ENCODE measurements at places on chromosomes 4 and X.

GRCh38 chr4:114598191-114599121, at the start of gene UGT8:
UGT8 (plus strand) TSS chr4:114598807; CDS start chr4:114622881, 24,074 bp downstream.
- peak; percentile 2 for DNase-seq

DNA sequence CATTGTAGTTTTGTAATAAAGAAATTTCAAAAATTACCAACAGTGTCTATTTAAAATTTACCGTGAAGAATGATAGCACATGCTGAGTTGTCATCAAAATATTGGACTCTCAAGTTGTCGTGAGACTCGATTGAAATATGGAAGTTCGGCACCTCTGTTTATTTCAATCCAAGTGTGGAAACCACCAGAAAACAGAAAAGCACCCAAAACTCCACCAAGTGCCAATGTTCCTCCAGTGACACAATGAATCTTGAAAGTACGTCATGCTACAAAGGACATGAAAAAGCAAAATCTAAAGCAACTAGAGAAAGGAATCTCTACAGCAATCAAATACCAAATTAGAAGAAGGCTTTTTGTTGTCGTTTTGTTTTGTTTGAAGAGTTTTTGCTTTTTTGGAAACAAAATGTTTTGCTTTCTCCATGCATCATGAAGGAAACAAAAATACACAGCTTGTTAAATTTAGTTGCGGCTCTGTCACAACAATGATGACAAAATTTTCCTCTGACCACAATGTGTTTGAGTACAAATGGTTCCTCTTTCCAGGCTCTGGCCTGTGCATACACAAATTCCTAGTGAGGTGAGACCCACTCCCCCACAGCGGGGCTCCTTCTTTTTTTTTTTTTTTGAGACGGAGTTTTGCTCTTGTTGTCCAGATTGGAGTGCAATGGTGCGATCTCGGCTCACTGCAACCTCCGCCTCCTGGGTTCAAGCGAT, 9.6 kb upstream of the IL13RA1 start:
- no peak for DNase-seq

GRCh38 chrX:134537179-134537955, 77.4 kb downstream of the HPRT1 start:
- DNase-seq: no peak

DNA sequence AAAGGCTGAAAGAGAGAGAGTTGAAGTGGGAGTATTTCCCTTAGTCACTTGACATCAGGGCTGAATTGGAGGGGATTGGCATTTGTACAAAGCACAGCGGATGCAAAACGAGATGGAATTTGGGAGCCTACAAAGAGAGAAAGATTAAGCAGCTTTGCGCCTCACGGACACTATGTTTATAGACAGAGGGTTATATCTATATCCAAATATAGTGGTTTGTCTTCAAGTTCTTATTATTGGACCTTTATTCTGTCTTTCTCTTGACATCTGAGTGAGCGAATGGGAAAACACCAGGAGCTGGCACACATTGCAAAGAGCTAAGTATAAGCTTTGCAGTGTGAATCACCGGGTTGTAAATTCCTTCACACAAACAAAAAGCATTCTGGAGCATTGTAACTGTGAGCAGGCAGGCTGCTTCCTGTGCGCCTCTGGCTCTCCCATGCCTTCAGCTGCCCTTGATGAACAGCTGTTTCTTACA, 500.2 kb downstream of the STIM2 start:
- no peak for DNase-seq
